ENCODE measurements at places on chromosomes 6 and 20.

DNA sequence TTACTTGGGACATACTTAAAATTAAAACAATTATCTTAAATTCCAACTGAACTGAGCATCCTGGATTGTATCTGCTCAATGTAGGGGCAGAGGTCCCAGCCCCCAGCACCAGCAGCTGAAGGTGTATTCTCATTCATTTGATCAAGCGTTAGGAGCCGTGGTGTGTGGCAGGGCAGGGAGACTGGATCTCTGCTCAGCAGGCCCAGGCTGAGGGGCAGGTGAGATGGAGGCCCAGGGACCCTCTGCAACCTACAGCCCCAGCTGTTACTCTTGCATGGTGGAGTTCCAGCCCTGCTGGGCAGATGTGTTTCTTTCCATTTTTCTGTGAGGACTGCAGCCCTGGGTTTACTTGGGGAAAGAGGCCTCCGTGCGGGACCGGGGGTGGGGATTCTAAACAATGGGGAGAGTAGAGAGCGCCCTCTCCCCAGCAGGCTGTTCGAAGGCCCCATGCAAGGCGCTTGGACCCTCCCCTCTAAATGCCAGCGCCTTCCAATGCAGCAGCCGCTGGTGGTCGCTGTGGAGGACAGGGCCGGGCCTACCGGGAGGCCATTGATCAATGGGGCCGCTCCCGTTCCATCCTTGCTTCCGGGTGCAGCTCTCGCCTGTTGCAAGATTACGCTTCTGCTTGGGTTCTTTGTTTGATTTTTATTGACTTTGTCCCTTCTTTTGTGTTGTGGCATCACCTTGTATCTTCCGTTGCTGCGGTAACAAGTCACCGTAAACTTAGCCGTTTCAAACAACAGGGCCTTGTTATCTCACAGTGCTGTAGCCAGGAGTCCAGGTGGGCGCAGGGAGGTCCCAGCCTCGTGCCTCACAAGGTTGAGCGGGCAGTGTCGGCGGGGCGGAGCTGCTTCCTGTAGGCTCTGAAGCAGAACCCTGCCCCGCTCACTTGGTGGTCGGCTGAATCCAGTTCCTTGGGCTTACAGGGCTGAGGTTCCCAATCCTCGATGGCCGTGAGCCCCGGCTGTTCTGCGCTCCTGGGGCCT lies 134.8 kb upstream of the PHACTR3 start:
- no peak for DNase-seq

DNA sequence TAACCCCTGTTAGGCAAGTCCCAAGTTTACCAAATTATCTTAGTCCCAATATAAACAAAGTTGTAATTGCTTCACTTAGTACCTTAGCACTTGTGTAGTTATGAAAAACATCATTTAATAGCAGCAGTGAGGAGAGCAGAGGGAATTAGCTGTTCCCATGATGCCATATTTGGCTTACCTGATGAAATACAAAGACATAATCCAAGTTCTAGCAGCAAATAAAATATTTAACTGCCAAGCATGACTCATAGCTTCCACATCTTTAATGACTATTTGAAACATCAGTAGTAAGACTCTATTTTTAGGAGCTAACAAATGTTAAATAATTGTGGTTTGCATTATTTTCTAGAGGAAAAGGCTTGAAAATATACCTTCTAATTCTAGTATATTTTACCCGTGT lies 94.0 kb upstream of the MCHR2 start:
- no peak for DNase-seq

DNA sequence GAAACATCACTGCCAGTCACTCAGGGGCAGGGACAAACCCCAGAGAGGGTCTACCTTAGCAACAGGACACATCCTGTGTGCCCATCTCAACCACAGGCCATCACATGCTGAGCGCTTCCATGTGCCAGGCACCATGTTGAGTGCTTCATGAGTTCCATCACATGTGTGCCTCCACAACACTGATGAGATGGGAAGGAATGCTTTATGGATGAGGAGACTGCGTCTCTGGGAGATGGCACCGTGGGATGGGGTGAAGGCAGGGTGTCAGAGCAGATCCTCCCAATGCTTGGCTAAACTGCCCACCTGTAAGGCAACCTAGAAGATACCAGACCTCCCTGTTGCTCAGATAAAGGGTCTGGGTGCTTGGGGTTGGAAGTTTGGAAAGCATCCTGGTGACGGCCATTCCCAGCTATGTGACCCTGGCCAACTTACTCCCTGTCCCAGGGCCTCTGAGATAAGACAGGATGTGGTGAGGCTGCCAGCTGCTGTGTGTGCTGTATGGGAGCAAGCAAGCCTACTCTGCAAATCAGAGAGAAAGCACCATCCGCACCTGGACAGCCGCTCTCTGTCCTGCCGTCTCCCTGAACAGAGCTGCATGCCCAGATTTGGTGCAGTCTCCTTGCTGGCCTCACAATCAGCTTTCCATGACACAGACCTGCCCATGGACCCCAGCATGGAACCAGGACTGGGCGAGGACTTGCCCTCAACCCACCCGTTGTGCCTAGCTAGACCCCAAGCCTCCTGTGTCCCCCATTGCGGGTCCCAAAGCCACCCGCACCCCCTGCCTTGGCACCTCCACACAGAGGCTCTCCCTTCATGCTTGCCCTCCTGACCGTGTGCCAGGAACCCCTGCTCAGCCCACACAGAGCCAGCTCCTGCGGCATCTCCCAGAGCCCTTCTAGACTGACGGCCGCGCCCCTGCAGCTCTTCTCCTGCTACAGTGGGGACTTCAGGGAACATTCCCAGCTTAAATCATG lies 143.7 kb downstream of the SYNDIG1 start:
- DNase-seq: no peak

DNA sequence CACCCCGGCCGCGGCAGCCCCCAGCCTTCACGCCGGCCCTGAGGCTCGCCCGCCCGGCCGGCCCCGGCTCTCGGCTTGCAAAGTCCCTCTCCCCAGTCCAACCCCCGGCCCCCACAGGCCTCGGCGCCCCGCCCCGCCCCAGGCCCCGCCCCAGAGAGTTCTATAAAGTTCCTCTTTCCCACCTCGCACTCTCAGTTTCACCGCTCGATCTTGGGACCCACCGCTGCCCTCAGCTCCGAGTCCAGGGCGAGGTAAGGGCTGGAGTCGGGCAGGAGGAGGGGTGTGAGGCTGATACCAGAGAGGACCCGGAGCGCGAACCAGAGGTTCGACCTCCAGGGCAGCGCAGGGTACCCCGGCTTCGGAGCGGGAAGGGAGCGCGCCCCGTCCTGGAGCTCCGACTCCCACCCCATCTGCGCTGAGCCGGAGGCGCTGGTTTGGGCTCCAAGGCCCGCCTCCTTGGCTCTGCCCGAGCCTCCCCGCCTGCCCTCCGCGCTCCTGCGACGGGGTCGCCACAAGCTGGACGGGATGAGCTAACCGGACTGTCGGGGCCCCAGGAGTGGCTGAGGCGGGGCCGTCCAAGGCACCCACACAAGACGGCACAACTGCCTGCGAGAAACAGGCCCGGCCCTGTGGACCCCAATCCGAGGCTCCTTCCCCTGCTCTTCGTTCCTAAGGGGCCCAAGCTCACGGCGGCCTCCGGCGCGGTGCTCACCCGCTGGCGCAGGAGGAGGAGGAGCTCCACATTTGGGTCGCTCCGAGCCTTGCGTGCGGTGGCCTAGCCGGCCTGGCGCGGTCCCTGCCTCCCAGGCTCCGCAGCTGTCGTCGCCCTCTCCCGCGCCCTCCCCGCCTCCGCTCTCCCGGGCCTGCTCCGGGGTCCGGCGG lies at the start of gene IRF4:
TSS of gene IRF4 (plus strand) at position 194 of the 882 bp plus-strand sequence. CDS start 1,401 bp downstream, outside the sequence.
- no peak for DNase-seq

GRCh38 chr6:138000941-138001340 lies 106.3 kb downstream of the PERP start:
- DNase-seq: no peak

DNA sequence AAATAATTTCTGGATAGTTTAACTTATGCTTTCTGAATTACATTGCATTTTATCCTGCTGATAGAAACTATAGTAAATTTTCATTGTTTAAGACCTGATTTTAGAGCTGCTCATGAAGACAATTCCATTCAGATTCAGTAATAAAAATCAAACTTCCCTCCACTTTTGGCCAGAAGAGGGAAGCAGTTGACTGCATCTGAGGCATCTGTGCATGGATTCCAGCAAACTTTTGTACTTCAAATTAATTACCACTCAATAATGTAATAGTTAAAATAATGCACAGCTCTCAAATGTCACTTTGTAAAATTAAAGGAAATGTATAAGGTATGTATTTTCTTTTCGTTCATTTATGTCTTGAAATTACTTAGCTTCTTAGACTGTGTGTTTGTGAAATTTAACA lies 64.2 kb upstream of the SLC35B3 start:
- DNase-seq: no peak

DNA sequence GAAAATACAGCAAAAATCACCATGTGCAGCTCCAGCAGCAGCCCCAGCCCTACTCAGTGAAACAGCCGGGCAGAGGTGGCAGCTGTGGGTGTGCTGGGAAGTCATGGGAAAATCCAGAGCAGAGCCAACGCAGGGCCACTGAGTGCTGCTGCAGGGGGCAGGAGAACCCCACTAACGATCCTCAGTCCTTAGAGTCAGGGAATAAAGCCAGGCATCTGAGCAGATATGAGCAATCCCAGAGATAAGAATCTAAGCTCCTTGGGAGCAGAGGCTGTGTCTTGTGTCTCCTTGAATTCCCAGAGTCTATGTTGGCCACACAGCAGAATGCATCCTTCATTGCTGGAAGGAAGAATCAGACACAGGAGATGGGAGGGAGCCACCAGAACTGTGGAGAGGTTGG lies 493.1 kb upstream of the MAP3K7 start:
- DNase-seq: no peak

- DNase-seq: no peak
These were observed 22.2 kb downstream of the RNF24 start for GRCh38 chr20:3993109-3993508.

GRCh38 chr20:9457136-9457535 lies 57.3 kb upstream of the LAMP5 start:
- no peak for DNase-seq

DNA sequence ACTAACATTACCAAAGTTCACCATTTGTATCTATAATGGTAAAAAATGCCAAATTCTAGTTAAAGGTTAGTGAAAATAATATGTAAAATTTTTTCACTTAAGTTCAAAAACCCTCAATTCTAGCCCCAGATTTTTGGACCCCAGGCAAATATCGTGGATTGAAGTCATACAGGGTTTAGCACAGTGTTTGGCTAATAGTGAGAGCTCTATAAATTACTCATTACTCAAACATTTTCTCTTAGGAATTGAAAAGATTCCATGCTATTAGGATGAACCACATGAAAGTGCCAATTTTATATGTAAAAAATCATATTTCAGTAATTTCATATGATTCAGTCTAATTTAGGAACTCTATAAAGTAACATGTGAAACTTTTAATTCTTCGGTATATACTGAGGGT lies 170.3 kb upstream of the PREP start:
- DNase-seq: no peak

DNA sequence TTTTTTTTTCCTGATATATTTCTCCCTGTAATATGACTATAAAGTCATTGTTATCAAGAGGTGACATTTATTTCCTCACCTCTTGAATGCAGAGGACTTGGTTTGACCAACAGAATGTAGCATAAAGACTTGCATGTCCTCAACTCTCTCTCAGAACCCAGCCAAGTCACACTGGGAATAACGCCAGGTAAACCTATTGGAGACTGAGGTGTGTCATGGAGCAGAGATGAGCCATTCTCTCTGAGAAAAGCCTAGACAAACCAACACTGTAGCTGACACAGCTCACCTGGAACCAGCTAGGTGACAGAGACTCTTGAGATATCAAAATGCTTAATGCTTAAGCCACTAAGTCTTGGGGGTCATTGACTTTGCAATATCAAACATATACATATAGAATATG lies 533.6 kb downstream of the HAO1 start:
- DNase-seq: no peak

DNA sequence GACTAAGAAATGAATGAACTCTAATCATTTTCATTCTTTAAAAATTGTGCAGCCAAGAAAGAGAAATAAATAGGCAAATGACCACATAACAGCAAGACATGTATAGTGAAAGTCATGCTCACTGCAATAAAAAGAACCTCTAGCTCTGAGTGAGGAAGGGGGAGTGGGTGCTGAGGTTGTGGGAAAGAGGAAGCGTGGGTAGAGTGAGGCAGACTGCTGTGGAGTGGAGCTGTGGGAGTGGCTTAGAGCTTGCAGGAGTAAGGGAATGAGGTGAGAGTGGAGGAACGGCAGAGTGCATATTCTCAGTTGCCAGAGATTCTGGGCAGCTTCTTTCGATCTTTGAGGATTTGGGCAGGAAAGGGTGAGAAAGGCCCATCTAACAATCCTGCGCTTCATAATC lies 10.4 kb downstream of the DEFB129 start:
- no peak for DNase-seq

DNA sequence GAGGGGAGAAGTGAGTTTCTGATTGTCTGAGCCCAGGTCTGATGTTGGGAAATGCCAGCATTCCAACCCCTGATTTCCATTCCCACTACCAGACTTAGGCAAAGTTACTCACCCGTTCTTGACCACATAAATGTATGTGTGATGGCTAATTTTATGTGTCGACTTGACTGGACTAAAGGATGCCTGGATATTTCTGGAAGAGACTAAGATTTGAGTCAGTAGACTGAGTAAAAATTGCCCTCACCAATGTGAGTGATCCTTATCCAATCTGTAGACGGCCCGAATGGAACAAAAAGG lies 95.8 kb upstream of the TAB2 start:
- DNase-seq: no peak

DNA sequence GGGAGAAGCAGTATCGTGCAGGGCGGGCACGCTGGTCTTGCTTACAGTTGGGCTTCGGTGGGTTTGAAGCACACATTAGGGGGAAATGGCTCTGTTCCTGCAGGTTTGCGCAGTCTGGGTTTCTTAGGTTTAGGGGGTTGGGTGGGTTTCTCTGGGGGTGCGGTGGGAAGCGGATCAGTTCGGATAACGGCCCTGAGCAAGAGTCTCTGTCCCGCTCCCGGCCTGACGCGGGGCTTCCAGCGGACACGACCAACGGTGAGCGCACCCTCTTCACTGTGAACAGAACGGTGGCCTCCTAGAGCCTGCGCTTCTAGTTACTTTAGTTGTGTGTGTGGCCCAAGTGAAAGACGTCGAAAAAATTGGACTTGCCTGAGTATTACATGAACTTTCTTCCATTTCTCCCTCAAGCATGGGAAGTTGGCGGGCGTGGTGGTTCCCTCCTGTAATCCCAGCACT lies 635 bp upstream of the ELOVL2 start:
- DNase-seq: no peak

- no peak for DNase-seq
These were observed 61.5 kb upstream of the FNDC1 start for GRCh38 chr6:159107451-159108260.

DNA sequence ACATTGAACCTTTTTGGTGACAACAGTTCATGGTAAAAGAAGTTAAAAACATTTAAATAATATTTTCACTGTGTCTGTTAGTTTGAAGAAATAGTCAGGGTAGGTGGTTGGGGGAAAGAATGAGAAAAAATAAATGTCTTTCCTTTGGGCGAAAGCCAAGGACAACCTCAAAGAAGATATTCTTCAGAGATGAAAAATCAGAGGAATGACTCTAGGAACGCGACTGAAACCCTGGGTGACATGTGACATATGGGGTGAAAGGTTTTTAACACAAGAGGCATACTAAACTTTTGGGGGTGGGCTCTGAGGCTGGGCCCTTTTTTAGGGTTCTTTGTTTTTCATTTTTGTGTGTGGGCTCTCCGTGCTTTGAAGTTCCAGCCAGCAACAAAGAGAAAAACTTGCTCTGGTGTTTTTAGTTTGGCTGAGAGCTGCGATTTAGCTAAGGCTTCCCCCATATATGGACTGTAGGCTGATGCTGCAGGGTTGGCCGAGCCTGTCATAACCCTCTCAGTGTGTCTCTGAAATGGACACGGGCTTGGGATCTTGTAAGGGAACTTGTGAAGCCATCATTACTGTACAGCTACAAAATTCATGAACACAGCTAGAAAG lies 610.1 kb upstream of the ARID1B start:
- no peak for DNase-seq

GRCh38 chr6:167505782-167506181 lies 180.9 kb downstream of the TTLL2 start:
- peak; percentile 80 for DNase-seq

All from posterior cingulate gyrus (tissue), 11 donors.